ENCODE measurements at places on chromosomes 11 and 22. TPM values are rescaled to one million over a fixed set of nuclear protein-coding genes. Genes with fewer than 3 reads are reported as not detected.

DNA sequence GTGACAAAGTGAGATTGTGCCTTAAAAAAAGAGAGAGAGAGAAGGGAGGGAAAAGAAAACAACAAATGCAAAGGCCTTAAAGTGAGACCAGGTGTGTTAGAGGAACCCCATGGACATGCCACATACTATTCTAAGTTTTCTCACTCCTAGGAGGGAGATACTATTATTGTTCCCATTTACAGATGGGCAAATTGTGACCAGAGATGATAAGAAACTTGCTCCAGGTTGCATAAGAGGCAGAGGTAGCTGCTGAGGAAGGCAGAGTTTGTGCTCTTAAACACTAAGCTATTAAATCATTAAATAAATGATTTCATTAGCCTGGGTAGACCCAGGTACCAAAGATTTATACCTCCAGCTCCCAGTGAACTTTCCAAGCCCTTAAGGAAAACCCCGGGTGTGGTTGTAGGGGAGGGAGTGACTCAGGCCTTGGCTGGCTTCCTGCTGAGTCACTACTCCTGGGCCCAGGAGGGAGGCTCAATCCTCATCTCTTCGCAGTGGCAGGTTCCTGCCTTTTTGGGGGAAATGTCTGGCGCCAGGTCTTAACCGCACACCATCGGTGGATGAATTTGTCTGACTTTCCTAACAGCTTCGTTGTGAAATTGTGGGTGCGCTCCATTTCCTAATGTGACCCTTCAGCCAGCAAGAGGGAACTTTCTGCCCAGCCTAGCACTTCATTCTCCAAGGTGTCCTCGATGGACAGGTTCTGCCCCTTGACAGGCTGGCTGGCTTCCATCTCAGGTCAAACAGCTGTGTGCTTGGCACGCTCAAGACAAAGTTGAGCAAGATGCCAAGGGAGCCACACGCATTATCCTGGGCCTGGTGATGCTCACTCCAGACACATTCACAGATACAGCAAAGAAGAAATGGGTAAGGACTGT is 33.4 kb upstream of the PTPRJ start:
- no peak for DNase-seq

DNA sequence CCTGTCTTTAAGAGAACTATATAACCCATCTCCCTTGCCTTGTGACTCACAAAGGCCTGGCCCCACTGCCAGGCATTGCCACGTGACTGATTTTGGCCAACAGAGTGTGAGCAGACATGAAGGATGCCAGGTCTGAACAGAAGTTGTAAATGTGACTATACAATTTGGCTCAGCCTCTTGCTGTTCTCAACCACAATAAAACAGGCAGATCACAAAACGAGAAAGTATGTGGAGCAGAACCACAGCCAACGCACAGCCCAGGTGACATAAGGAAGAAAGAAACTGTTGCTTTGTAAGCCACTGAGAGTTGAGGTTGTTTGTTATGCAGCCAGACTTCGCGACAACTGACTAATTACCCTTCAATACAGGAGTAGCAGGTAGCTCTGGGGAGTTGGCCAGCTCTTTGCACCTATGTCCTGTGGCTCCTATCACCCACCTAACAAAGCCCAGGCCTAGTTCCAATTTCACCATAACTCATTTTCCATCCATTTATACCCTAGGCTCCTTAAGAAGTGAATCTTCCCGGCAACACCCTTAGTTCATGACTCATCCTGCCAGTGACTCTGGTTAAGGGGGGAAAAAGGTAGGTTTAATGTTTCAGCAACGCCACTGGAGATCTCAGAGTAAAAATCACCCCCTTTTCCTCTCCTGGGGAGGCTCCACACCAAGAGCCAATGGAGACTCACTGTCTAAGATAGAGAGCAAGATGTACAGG is 53.7 kb downstream of the GALNT18 start:
- DNase-seq: no peak

GRCh38 chr22:47123827-47124442 is 361.5 kb downstream of the TBC1D22A start:
- DNase-seq: no peak

GRCh38 chr11:28879869-28880268 is 771.7 kb downstream of the METTL15 start:
- DNase-seq: no peak

GRCh38 chr11:63710476-63711217 is 29.3 kb downstream of the RTN3 start:
- no peak for DNase-seq

GRCh38 chr11:74948546-74948897 is 369 bp downstream of the XRRA1 start:
- DNase-seq: no peak

DNA sequence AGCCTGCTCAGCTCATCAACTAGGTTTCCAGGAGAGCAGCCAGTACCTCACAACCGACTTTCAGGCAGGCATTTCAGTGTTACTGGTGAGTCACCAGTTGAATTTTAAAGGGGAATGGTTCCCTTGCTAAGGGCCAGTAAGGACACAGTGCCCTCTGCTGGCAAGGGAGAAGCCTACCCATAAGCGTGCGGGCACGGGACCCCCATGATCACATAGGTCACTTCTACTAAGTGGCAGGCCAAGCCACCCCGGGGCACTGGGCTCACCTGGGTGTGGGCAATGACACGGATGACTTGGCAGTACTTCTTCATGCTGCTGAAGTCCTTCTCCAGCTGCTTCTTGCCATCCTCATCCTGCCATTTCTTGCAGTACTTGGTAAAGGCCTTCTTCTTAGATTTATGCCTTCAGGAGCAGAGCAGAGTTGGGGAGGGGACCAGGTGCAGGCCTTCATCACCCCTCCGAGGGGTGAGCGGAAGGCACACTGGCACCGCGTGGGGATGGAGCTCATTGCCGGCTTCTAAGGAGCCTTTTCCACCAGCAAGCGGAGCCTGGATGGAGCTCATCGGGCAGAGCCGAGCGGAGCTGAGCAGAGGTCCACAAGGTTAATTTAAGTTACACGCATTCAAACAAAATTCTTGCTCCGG is 2.9 kb downstream of the RPL3 start:
- DNase-seq: peak; percentile 71

DNA sequence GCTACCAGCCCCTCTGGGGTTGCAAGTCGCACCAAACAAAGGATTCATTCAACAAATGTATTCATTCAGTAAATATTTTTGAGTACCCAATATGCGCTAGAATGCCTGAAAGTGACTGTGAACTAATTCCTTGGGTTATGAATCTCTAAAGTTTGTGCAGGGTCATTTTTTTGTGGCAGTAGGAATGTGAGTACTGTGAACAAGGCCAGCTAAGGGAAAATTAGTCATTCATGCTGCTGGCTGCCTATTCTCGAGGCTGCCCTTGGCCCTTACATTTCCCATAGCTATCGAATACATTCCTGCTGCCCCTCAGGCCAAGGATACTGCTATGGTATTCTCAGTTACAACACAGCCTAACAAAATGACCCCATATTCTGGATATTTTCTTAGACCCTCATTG is 141.6 kb downstream of the TRPC6 start:
- no peak for DNase-seq

GRCh38 chr11:77202941-77203900 is 75.2 kb downstream of the MYO7A start:
- no peak for DNase-seq

GRCh38 chr11:61509043-61510029 is 787 bp downstream of the LRRC10B start:
- peak; percentile 67 for DNase-seq

- no peak for DNase-seq
Observed at GRCh38 chr22:37079158-37079557, 27.6 kb downstream of the KCTD17 start.

Gene GLYATL2
- total RNA-seq: 2.3 TPM

Gene HSPB2
- not detected for total RNA-seq

Gene OR52N5
- not detected for total RNA-seq

Gene UPB1
- not detected for total RNA-seq

Gene CASP1
- not detected for total RNA-seq

All from neural crest cell (in vitro differentiated cells).